ENCODE measurements at places on chromosomes 6 and 20. TPM values are rescaled to one million over a fixed set of nuclear protein-coding genes. Genes with fewer than 3 reads are reported as not detected.

DNA sequence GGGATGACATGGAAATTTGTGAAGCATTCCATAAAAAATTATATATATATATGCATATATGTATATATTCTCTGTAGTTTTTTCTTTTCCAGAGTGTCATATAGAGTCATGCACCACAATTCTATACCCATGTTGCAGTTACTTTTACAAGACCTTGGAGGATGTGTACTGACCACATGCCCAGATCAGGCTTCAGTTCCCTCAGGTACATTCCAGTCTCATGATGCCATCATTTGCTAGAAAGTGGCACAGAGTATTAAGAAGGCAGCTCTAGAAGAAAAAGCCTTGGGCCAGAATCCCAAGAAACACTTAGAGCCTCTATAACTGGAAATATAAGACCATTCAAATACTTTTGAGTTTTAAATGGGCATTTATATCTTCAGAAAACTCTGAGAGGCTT lies 685.5 kb upstream of the FLRT3 start:
- H3K27me3 ChIP-seq = no peaks in the 10 kb centered on the region
- H3K36me3 ChIP-seq = peaks cover 5% of the 10 kb centered on the region
- H3K27ac ChIP-seq = no peak overlapping the region
- no peaks in the 10 kb centered on the region for H3K4me1 ChIP-seq
- H3K4me3 ChIP-seq = no peak overlapping the region

GRCh38 chr6:13452346-13453117 lies 34.9 kb downstream of the GFOD1 start:
- H3K36me3 ChIP-seq = no peaks in the 10 kb centered on the region
- H3K27ac ChIP-seq = no peak overlapping the region
- no peak overlapping the region for H3K4me3 ChIP-seq
- no peak for DNase-seq
- H3K4me1 ChIP-seq = peaks cover 15% of the 10 kb centered on the region
- H3K27me3 ChIP-seq = no peaks in the 10 kb centered on the region

GRCh38 chr6:158825038-158825950 lies 6.1 kb upstream of the EZR start:
- DNase-seq = no peak
- H3K27me3 ChIP-seq = peaks cover 3% of the 10 kb centered on the region
- no peak overlapping the region for H3K27ac ChIP-seq
- H3K4me1 ChIP-seq = peaks cover 5% of the 10 kb centered on the region

GRCh38 chr6:159126590-159126989 lies 42.6 kb upstream of the FNDC1 start:
- no peak overlapping the region for H3K4me3 ChIP-seq
- H3K27ac ChIP-seq = no peak overlapping the region
- peaks cover 8% of the 10 kb centered on the region for H3K27me3 ChIP-seq

- peaks cover 18% of the 10 kb centered on the region for H3K36me3 ChIP-seq
- H3K4me1 ChIP-seq = no peaks in the 10 kb centered on the region
- no peaks in the 10 kb centered on the region for H3K27me3 ChIP-seq
- no peak overlapping the region for H3K27ac ChIP-seq
- no peak for DNase-seq
Observed at GRCh38 chr20:57374931-57375651, 16.1 kb upstream of the RBM38 start.

DNA sequence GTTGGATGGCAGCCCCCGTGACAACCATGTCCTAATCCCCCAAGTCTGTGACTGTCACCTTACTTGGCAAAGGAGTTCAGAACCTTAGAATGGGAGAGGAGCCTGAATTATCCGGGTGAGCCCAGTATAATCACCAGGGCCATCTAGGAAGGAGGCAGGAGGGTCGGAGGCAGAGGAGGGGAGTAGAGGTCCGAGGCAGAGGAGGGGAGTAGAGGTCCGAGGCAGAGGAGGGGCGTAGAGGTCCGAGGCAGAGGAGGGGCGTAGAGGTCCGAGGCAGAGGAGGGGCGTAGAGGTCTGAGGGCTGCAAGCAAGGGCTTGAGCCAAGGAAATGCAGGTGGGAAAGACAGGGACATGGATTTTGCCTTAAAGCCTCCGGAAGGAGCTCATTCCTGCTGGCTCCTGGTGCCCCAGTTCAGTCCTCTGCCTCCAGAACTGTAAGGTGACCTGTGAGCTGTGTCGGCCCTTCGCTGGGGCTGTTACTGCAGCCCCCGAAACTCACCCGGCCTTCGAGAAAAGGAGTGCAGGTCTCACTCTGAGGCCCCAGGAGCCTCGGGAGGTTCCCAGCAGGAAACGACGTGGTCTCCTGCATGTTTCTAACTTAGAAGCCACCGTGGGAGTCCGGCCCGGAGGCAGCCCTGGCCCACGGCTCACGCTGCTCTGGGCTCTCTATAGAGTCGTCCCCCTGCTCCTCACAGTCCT lies 20.0 kb upstream of the SLCO4A1 start:
- no peak overlapping the region for H3K4me3 ChIP-seq
- H3K27me3 ChIP-seq = no peaks in the 10 kb centered on the region
- H3K36me3 ChIP-seq = no peaks in the 10 kb centered on the region
- DNase-seq = no peak
- no peak overlapping the region for H3K27ac ChIP-seq
- H3K4me1 ChIP-seq = peaks cover 4% of the 10 kb centered on the region

Gene SYNDIG1
- 0.49 TPM for total RNA-seq

- no peaks in the 10 kb centered on the region for H3K36me3 ChIP-seq
- H3K27ac ChIP-seq = no peak overlapping the region
- no peak overlapping the region for H3K4me3 ChIP-seq
- DNase-seq = no peak
- H3K27me3 ChIP-seq = no peaks in the 10 kb centered on the region
Observed at GRCh38 chr6:75106426-75106825, 99.4 kb downstream of the COL12A1 start.

GRCh38 chr6:75842191-75842590 lies 93.2 kb downstream of the MYO6 start:
- DNase-seq = no peak
- no peaks in the 10 kb centered on the region for H3K36me3 ChIP-seq
- no peak overlapping the region for H3K4me3 ChIP-seq
- H3K27ac ChIP-seq = no peak overlapping the region
- no peaks in the 10 kb centered on the region for H3K4me1 ChIP-seq
- no peaks in the 10 kb centered on the region for H3K27me3 ChIP-seq

DNA sequence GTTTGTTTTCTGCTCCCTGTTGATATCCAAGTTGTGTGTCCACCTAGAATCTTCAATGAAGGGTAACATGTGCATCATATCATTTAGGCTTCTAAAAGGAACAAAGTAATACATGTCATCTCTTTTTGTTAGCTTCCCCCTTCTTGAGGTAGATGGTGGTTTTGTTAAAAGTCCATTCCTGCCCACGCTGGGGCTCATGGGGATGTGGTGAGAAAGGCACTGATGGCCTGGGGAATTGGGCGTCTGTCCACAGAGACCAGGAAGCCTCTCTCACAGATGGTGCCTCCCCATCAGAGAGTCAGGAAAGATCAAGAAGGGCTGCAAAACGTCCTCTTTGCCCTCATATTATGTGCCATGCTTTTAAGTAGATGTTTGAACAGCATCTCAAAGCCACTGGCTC lies 32.5 kb downstream of the GNAS start:
- H3K4me3 ChIP-seq = no peak overlapping the region
- H3K4me1 ChIP-seq = peaks cover 29% of the 10 kb centered on the region
- H3K27ac ChIP-seq = no peak overlapping the region
- peaks cover 5% of the 10 kb centered on the region for H3K36me3 ChIP-seq
- H3K27me3 ChIP-seq = peaks cover 2% of the 10 kb centered on the region

GRCh38 chr6:111354758-111355555 lies 128.1 kb downstream of the REV3L start:
- peaks cover 3% of the 10 kb centered on the region for H3K36me3 ChIP-seq
- H3K27me3 ChIP-seq = no peaks in the 10 kb centered on the region
- H3K27ac ChIP-seq = no peak overlapping the region
- no peak for DNase-seq
- H3K4me1 ChIP-seq = no peaks in the 10 kb centered on the region
- no peak overlapping the region for H3K4me3 ChIP-seq

Gene MICB
- not detected for total RNA-seq

DNA sequence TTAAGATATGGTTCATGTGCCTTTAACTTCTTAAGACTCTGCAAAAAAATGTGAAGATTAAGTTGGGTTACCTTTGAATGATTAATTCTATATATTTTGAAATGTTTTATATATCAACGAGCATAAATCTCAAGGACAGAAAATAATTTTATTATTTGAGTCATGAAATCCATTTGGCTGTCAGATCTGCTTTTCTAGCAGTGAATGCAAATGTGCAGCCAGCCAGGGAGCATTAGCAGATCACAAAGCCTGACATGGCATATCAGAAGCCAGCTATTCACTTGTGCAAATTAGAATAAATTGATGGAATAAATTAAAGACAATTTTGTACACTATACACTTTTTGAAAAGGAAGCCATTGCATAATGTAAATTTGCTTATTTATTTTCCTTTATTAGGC lies 424.3 kb downstream of the ADGRB3 start:
- no peak overlapping the region for H3K4me3 ChIP-seq
- H3K27ac ChIP-seq = no peak overlapping the region
- no peaks in the 10 kb centered on the region for H3K36me3 ChIP-seq
- H3K27me3 ChIP-seq = no peaks in the 10 kb centered on the region

Gene CLVS2
- total RNA-seq = 1.3 TPM

DNA sequence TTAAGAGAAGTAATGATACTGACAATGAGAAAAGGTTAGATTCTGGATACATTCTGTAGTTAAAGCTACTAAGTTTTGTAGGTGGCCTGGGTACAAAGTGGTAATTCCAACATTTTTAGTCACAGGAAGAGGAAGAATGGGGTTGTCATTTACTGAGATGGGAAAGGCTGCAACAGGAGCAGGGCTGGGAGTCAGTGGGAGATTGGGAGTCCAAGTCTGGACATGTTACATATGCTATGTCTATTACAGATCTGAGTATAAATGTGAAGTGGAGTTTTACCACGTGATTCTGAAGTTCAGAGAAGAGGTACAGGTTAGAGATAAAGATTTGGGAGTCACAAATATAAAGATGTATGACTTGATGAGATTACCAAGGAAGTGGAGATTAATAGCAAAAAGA lies 116.2 kb downstream of the RWDD2A start:
- H3K4me1 ChIP-seq = no peaks in the 10 kb centered on the region
- no peaks in the 10 kb centered on the region for H3K27me3 ChIP-seq
- H3K36me3 ChIP-seq = no peaks in the 10 kb centered on the region

Gene DNAH8
- 0.39 TPM for total RNA-seq

- H3K4me1 ChIP-seq = peaks cover 79% of the 10 kb centered on the region
- no peak overlapping the region for H3K4me3 ChIP-seq
- H3K36me3 ChIP-seq = no peaks in the 10 kb centered on the region
- H3K27ac ChIP-seq = no peak overlapping the region
- DNase-seq = no peak
- peaks cover 2% of the 10 kb centered on the region for H3K27me3 ChIP-seq
Observed at GRCh38 chr6:163393923-163394322, 20.6 kb upstream of the QKI start.

Gene PI16
- total RNA-seq = not detected

Gene SLC17A9
- 1.4 TPM for total RNA-seq

Gene KIAA1755
- total RNA-seq = 9.5 TPM

Gene CTNNBL1
- total RNA-seq = 94.9 TPM

DNA sequence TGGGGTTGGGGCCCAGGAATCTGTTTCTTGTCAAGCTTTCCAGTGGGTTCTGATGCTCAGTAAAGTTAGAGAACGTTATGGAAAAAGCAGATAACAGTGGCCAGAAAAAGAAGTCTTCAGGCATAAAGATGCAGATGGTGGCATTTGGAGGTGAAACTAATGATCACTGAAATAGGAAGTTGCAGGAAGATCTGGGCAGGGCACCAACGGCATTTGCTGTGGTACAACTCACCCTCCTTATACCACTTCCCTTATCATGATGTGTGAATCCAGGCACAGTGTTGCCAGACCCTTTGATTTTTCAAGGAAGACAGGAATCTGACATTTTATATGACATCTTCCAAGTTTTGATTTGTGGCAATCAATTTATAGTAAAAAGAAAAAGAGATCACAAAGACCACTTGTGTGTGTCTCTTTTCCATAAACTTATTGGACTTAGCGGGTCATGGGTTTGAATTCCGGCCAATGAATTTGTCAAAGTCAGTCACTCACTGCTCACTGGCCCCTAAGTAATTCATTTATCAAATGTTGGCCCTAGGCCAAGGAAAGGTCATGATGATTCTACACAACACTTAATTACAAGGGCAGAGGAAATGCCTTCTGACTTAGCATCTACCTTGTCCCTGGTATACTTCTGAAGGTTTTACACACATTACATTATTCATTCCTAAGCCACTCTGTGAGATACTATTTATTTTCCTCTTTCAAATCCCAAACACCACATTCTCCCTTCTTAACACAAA lies 37.6 kb downstream of the LAMP5 start:
- DNase-seq = no peak
- no peak overlapping the region for H3K4me3 ChIP-seq

DNA sequence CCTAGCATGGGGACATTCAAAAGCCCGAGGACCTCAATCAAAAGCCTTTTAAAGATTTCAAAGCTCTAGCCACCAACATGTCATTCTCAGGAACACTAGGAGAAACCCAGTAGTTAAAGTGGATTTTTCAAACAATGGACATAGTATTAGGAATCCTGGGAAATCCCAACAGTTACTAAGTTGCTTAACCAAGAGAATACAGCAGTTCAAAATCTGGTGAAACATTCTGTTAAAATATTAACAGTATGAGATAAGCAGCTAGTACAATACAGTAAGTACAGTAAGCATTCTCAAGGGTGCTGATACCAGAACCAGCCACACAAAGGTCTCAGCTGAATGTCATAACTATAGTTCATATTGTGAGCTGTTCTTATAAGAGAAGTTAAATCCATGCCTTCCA lies 68.6 kb downstream of the CDK19 start:
- H3K36me3 ChIP-seq = peaks cover 16% of the 10 kb centered on the region
- DNase-seq = no peak
- H3K4me1 ChIP-seq = no peaks in the 10 kb centered on the region
- no peak overlapping the region for H3K4me3 ChIP-seq

DNA sequence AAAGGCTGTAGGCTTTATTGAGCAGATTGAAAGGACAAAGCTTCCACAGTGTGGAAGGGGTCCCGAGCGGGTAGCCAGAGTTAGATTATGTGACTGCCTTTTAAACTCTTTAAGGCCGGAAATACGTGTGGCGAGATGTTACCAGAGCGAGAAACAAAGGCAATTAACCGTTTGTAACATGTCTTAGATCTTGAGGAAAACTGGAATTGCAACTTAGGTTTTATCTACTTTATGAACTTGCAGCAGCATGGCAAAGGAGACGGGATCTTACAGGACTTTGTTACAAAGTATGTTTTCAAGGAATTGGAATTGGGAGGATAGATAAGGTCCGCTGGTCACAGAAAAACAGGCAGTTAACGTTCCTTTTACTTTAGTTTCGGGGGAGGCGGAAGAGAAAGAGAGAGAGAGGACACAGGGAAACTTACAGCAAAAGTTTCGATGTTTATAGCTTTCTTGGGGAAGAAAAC lies 594.7 kb upstream of the ADGRB3 start:
- peaks cover 21% of the 10 kb centered on the region for H3K4me1 ChIP-seq
- no peaks in the 10 kb centered on the region for H3K27me3 ChIP-seq
- DNase-seq = peak; percentile 2
- H3K4me3 ChIP-seq = peak overlapping the region; percentile 75
- no peaks in the 10 kb centered on the region for H3K36me3 ChIP-seq

- no peak overlapping the region for H3K4me3 ChIP-seq
- peaks cover 15% of the 10 kb centered on the region for H3K36me3 ChIP-seq
- DNase-seq = no peak
- peaks cover 19% of the 10 kb centered on the region for H3K4me1 ChIP-seq
Observed at GRCh38 chr6:13267142-13267651, 61.1 kb downstream of the TBC1D7 start.

Gene FNDC1
- total RNA-seq = 0.09 TPM

GRCh38 chr6:42251911-42252637 lies 34.4 kb upstream of the MRPS10 start:
- peaks cover 4% of the 10 kb centered on the region for H3K36me3 ChIP-seq
- no peak for DNase-seq
- H3K4me3 ChIP-seq = no peak overlapping the region
- H3K4me1 ChIP-seq = peaks cover 3% of the 10 kb centered on the region
- H3K27me3 ChIP-seq = no peaks in the 10 kb centered on the region
- H3K27ac ChIP-seq = no peak overlapping the region

All from neural crest cell (in vitro differentiated cells).